Suppressor macrophage treated with lipopolysaccharide for 1 hour (primary cell): ENCODE measurements at places on chromosomes 7 and 10.

GRCh38 chr7:104179178-104179577 is 28.6 kb downstream of the ORC5 start:
- no peak for DNase-seq

DNA sequence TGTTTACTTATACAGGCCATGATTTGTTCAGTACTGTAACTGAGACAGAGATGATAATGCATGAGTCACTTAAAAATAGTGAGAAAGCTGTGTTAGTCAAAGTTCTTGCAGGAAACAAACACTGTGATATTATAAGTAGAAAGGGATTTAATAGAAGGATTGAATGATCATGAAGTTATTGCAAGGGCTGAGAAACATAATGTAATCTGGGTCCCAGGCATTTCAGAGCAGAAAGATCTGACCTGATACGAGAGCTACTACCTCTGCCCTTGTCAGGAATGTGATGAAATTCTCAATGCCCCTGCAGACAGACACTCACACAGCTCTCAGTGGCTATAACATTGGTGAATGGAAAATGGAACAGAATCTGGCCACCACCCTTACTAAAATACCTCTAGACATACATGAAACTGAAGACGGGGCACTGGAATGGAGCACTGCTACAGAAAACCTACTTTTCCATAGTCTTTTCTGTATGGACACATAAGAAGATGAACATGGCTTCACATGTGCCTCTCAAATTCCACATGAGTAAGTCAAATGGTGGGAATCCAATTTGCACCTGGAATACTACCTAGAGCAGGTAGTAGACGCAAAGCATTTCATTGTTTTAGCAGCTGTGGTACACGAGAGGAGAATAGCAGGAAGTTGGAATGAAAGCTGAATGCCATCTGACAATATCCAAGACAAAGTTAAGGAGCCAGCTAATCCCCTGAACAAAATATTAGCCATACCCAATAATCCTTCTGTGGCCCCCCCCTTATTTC is 19.1 kb upstream of the VWDE start:
- DNase-seq = no peak

GRCh38 chr7:130963339-130963738 is 229.3 kb upstream of the KLF14 start:
- peak; percentile 75 for DNase-seq

- DNase-seq = no peak
These were observed 6.5 kb downstream of the INPP5A start for GRCh38 chr10:132543916-132544743.

- DNase-seq = no peak
These were observed 3.1 kb upstream of the AIFM2 start for GRCh38 chr10:70135684-70136083.

GRCh38 chr7:10889266-10889898 is 84.3 kb upstream of the PHF14 start:
- peak; percentile 51 for DNase-seq

DNA sequence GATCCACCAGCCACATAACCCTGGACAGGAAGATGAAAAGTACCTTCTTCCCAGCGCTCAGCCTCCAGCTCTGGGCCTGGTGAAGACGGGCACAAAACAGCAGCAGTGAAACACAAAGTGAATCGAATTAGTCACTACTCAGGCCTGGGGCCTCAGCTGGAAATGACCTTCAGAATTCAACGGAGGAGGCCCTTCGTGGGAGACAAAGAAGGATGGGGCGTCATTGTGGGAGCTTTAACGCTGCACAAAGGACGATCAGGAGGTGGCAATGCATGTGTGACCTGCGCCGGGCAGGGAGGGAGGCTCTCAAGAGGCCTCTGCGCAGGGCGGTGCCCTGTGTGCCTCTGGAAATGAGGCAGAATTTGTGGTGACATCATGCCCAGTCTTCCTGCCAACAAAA is 161.9 kb downstream of the DNAJB6 start:
- DNase-seq = no peak

GRCh38 chr10:58995058-58995596 is 181.3 kb upstream of the PHYHIPL start:
- DNase-seq = no peak
